ENCODE measurements at places on chromosomes 12 and 14.

DNA sequence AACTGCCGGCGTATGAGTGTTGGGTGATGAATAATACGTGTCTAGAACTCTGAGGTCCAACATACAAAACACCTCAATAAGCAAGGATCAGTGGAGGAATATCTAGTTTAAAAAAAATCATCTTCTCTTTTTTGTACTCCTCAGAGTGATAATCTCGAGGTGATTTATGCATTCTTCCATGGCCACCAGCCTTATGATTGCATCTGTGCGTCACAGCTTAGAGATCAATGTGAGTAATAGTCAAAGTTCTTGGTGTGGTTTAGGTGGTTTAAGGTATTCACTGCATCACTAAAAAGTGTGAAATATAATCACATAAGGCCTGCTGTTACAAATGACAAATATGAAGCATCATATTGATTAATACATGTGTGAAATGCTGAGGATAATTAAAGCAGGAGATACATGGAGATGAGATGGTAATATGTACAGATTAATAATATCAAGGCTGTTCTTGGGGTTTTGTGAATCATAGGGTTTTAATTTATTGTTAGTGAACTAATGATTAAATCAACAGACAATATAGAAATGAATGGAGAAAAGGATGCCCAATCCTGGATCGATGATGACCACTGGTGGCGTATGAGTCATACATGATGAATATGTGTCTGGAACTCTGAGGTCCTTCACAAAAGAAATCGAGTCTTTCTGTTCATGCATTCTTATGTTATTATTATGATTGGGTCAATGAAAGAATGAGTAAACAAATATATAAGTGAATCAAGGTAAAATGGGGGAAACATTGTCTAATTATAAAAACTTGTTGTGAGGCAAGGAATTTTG lies 68.8 kb upstream of the RTL1 start:
- DNase-seq: no peak

GRCh38 chr12:95600567-95600966 lies 49.3 kb upstream of the USP44 start:
- DNase-seq: no peak

DNA sequence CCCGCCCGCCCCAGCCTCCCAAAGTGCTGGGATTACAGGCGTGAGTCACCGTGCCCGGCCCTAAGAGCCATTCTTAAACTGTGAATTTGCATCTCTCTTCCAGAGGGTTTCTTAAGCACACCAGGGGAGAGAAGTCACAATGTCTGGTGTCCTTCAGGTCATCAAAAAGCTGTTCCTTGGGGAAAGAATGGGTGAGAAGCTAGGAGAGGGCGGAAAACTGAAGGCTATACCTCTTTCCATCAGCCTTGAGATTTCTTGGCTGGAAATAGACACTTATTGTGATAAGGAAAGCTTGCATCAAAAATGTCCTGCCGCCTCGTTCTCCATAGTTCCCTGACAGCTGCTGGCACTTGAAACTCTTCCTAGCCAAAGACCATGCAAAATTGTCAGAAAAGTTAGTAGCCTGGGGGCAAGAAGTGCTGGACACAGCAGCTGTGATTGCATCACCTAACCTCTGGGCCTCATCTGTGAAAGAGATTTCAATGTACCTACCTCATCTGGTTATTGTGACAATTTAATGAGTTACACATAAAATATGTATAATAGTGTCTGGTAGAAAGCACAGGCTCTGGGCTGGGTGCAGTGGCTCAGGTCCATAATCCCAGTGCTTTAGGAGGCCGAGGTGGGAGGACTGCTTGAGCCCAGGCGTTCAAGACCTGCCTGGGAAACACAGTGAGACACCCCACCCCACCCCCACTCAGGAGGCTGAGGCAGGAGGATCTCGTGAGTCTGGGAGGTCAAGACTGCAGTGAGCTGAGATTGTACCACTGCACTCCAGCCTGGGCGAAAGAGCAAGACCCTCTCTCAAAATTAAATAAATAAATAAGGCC lies 9.7 kb upstream of the UBC start:
- no peak for DNase-seq

- DNase-seq: no peak
Measured at GRCh38 chr12:4243091-4243490, 30.5 kb upstream of the CCND2 start.

GRCh38 chr12:114444422-114445279 lies 38.7 kb upstream of the TBX5 start:
- DNase-seq: no peak

DNA sequence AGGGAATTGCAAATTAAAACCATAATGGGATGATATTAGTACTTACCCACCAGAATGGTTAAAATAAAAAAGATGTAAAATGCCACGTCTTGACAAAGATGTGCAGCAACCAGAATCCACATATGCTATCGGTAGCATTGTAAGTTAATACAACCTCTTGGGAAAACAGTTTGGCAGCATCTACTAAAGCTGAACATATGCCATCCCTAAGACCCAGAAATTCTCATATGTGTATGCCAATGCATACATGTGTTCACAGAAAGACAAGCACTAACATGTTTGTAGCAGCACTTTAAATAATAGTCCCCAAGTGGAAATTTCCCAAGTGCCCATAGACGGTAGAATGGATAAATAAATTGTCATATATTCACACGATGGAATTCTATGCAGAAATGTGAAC lies 28.3 kb upstream of the SLC5A8 start:
- DNase-seq: no peak

DNA sequence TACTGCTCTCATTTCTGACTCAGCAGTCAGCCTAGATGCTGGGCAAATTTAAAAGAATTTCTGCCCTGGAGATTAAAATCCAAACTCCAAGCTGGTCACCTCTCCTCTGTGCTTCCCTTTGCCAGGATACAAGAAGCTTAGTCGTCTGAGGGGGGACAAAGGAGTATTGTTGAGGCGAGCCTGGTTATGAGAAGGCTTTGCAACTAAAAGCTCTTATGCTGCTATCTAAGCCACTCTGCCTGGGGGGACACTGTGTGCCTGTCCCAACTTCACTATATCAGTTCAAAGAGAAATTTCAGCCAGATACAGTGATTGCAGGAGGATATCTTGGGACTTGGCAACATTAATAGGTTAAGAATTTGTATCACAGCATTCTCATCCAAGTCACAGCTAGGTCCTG lies 10.8 kb upstream of the PLEKHH1 start:
- DNase-seq: no peak

DNA sequence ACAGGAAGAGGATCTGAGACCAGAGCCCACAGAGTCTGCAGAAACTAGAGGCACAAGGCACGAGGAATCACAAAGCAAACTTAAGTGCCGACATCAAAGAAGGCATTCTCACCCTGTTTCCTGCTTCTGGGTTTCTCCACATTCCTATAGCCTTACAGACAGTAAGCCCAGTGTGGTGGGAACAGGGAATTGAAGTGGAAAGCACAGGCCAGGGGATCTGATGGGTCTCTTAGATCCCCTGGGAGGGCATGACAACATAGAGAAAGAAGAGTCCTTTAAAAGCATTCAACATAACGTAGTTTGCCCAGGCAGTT lies 75.6 kb upstream of the FRMD6 start:
- DNase-seq: no peak

DNA sequence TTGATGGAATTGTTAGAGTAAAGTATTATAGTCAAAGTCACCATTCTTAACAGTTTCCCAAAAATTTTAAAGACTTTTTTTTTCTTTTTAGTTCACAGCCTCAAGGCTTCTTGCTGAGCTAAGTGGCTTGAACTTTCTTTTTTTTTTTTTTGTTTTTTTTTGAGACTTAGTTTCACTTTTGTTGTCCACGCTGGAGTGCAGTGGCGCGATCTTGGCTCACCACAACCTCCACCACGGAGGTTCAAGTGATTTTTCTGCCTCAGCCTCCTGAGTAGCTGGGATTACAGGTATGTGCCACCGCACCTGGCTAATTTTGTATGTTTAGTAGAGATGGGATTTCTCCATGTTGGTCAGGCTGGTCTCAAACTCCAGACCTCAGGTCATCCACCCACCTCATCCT lies 92.8 kb downstream of the SETD3 start:
- no peak for DNase-seq

DNA sequence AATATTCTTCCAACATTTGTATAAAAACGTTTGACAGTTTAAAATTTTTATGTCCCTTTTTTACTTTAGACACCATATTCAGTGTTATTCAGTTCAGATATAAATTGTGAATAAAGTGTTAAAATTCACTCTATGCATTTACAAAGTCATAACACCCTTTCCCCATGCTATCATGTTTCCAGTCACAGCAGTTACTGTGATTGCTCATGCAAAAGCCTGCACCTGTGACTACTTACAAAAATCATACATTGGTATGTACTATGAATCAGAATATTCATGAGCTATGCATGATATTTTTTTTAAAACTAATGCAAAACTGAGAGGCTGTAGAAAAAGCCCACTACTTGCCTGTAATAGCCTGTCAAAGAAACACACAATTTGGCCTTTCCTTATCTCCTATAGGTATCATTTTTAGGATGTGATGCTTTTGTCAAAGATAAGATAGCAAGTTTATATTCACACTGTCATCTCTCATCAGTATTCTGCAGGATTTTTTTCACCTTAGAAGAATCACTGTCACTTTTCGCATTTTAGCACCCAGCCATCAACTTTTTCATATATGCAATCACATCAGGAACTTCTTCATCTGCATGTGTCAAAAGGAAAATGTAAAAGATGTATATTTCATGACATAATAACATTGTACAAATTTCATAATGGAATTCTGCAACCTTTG lies 443.2 kb downstream of the C12orf50 start:
- DNase-seq: no peak

GRCh38 chr12:29216797-29217575 lies 67.9 kb downstream of the FAR2 start:
- DNase-seq: no peak

DNA sequence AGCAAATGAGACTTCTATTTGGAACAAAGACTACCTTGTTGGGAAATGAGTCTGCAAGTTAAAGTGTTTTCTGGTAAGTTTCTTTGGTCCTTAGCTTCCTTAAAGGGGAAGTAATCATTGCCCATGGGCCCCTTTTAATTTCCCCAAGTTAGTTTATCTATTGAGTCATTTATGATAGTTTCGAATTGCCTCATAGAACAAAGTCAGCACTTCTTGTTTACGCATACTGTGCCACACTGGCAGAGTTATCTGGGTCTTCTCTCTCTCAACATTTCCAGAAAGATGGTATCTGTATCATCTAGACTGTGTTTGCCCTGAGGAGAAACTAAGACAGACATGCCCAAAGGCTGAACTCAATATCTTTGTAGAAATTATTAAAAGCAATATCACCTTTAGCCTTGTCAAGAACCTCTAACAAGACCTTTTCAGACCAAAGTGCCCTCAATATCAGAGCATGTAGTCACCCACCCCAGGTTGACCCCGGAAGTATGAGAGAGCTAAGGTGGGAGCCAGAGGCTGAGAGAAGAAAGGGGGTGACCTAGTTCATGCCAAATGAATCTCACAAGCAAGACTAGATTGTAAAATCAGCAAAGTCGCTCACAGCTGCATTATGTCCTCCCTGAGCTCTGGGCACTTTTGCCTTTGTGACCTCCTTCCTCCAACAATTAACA lies 40.0 kb downstream of the GPR65 start:
- no peak for DNase-seq

DNA sequence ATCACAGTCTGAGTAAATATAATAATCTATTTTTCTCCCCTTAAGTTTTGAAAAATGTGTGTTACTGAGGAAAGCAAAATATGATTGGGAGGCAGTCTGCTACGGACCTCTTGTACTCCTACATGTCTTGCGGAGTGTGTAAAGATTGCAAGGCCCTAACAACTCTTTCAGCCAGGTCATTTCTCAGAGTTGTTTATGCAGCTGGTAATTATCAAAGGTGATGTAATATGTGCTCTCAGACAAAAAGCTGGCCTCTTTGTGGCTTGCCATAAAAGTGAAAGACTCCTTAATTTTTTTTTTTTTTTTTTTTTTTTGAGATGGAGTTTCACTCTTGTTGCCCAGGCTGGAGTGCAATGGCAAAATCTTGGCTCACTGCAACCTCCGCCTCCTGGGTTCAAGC lies 40.5 kb upstream of the MON2 start:
- no peak for DNase-seq

DNA sequence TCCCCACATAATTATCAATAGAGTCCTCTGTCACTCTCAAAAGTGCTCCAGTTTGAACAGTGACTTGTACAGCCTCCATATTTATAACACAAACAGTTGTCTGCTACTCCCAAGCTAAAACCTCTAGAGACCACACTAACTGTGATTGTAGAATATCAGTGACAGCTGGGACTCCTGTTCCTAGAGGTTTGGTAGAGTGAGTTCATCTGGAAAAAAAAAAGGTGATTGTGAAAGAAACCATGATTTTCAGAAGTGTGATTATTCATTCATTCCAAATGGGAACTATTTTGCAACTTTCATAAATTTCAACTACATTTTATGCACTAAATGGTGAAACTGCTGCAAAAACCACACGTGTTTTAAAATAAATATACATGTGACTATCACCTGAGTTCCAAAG lies 128.0 kb upstream of the PLXNC1 start:
- no peak for DNase-seq

GRCh38 chr14:23136566-23137133 lies 17.6 kb upstream of the CEBPE start:
- DNase-seq: no peak

- no peak for DNase-seq
Measured at GRCh38 chr12:1206118-1206734, 215.2 kb downstream of the ERC1 start.
